GM19239 (cell line): ENCODE measurements at places on chromosomes 5 and 9.

DNA sequence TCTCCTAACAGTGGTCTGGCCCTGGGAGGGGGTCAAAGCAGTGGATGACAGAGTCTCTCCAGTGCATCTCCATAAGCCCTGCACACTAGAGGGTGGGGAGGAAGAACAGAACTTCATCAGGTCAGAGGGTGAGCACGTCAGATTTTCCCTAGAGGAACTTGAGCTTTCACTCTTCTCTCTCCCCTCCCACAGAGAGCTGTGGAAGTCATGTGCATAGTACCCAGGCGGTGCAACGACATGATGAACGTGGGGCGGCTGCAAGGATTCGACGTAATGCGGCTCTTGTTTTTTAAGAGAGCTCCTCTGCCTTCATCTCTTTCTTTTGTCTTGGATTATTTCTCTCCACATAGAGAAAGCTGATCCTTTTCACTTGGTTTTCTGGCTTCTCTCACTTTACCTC is 100.2 kb upstream of the OTULINL start:
- DNase-seq, result no peak

GRCh38 chr9:127492616-127493015 is 41.3 kb downstream of the LRSAM1 start:
- no peak for DNase-seq

- DNase-seq, result no peak
Observed at GRCh38 chr9:37619806-37620205, 27.4 kb upstream of the TOMM5 start.

DNA sequence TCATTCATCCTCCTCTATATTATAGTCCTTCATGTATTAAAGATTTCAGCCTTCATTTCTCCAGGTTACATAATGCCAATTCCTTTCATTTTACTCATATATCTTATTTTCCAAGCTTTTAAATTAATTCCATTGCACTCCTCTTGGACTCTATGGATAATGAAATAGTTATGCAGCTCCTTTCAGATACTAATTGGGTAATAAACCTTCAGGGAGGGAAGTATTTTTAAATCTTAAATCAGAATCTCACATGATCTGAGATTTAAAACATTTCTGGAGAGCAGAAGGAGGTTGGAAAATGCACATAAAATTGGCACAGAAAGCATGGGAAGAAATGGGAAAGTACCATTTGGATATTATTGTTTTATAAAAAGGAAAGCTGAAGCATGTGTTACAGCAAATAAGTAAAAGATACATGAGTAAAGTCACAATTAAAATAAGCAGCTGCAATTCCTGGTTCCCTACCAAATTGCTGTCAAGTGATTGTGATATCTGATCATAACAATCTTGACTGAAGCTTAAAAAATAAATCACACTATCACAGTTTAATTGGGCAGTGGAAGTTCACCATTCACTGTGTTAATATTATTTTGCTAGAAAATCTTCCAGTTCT is 257.9 kb upstream of the NREP start:
- DNase-seq, result no peak

DNA sequence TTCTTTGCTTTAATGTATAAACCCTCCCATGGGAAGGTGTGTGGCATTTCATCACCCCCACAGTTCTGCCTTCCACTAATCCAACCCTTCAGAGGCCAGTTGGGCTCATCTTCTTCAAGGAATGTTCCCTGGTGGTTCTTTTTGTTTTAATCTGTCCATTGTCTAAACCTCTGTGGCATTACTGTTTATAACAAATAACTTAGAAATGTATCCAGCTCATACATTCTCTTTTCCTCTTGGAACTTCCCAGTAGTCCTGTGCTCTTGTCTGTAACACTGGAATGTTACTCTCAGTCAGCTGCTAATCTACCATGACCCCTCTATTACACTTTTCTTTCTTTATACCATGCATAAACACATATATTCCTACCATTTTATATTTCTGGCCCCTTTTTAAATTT is 213.5 kb upstream of the TARS1 start:
- no peak for DNase-seq

DNA sequence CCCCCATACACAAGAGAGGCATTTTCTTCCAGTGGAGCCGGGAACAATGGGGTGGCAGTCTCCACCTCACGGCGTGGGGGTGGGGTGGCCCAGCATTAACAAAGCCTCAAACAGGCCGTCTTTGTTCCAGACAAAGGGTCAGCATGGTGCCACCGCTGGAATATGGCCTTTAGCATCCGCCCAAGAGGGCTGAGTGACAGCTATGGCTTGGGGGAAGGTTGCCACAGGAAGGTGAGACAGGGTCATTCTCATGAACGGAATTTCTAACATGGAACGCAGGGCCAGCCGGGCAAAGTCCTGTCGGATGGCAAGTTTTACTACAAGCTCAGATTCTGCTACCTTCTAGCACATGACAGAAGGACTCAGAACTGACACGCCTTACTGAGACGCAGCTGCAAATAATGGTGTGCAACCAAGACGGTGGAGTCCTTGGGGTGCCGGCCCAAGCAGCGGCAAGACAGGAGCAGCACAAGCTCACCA is 64.0 kb downstream of the OTULIN start:
- no peak for DNase-seq

DNA sequence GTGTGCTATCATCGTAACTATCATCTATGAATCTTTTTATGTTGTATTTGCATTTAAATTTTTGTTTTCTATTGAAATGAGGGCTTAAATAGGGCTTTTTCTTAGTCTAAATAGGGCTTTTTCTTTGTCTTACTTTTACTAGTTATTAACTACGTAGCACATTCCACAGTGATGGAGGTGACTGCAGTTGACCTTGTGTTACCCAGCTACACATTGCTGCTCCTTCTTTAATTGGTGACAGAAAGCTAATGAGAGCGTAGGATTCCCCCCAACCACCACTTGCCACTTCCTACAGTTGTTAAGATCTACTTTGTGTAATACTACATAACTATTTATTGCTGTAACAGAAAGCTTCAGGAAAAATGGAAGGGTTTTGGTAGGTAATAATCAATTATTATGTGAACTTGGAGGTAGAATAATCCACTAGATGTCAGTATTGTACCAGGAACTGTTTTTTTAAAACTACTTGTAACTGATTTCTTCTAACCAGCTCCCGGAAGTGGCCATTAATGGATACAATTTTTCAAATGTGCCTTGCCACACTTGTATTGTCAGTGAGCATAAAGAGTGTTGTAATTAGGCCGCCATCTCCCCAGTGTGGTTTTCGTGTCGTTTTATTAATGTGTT is 18.0 kb downstream of the MTRR start:
- DNase-seq, result no peak

DNA sequence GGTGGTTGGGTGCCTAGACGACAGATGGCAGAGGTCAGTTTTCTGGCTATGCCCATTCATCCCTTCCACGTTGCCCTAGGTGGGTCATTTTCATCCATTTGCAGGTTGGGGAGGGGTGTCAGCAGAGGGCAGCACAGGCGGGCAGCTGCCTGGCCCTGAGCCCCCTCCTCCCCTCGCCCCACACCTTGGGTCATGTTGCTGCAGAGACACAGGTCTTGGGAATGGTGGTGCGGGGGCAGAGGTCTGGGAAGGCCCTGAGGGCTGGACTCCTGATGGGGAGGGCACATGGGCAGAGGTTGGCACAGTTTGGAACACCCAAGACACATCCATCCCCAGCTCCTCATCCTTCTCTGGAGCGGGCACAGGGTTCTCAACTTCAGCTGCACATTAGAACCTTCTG is 103.2 kb upstream of the LMX1B start:
- DNase-seq, result no peak

- no peak for DNase-seq
Observed at GRCh38 chr9:114220061-114220541, 64.8 kb downstream of the COL27A1 start.

GRCh38 chr9:95116002-95116807 is 201.3 kb downstream of the FANCC start:
- DNase-seq, result no peak

DNA sequence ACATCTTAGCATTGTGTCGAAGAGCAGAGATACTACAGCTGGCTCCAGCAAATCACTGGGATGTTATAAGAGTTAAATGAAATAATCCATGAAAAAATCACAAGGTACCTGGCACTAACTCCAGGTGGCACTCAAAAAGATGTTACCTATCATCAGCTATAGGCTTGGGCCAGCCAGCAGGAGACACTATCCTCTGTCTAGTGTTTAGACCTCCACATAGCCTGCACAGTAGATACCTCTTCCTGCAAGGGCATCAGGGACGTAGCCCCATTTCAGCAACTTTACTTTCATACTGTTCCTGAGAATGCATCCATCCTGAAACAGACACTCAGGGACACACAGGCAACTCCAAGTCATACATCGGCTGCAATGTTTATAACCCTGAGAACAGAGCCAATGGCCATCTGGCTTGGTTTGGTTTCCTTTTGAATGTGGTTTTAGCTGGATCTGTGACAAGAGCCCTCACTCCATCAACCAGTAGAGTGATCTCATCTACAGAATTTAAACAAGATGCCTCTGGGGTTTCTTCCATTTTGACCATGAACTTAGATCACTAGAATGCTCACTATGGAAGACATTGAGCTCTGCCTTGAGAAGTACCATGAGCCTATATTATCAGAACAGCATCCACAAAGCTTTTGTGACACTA is 69.9 kb downstream of the TLE1 start:
- no peak for DNase-seq

- DNase-seq, result no peak
Observed at GRCh38 chr5:143938230-143938629, 126.3 kb downstream of the HMHB1 start.

GRCh38 chr9:112648624-112649023 is 69.3 kb downstream of the INIP start:
- DNase-seq, result no peak

DNA sequence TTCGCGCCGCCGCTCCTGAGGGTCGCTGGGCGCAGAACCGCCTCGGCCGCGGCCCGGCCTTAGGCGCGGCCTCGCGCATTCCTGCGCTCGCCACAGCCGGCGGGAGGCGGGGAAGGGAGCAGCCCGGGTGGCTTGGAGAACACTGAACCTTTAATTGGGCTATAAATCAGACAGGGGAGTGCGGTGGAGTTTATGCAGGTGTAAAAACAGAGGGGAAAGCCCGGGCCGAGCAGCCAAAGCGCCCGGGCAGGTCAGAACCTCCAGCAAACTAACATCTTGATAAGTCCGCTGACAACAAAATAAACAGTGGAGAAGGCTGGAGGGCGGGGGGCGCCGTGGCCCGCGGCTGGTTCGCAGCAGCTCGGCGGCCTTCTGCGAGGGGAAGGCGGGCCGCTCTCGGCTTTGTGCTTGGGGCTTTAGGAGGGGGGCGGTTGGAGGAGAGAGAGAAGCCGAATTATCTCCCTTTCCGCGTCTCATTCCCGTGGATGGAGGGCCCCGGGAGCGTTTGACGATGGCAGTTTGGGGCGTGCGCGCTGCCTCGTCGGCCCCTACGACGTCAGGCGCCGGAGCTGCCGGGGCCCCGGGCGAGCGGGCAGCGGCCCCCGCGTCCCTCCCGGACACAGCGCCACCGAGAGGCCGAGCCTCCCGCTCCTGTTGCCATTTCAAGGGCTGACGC is 11.3 kb downstream of the FOXD1 start:
- no peak for DNase-seq

- no peak for DNase-seq
Observed at GRCh38 chr9:78273761-78274160, 23.2 kb upstream of the PSAT1 start.

- DNase-seq, result no peak
Observed at GRCh38 chr9:86669422-86669821, 277.9 kb downstream of the GAS1 start.

DNA sequence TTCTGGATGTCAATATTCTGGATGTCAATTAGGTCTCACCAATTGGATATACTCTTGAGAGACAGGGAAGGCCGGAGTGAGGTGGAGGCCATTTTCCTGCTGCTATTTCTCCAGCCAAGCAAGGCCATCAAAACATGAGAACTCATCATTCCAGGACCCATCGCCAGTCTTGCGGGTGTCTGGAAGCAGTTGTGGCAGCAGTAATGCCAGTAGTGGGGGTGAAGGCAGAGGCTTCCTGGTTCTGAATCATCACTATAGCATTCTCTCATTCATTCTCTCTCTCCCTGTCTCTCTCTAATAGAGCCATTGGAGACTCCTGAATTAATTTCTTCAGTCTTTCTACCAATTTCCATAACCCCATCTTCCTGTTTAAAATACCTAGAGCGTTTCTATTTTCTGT is 71.8 kb downstream of the EGFLAM start:
- DNase-seq, result no peak

- no peak for DNase-seq
Observed at GRCh38 chr5:108171759-108172158, 210.1 kb downstream of the FBXL17 start.

GRCh38 chr9:118059484-118060278 is 355.5 kb downstream of the TLR4 start:
- DNase-seq, result no peak

GRCh38 chr9:110330484-110331105 is 7.1 kb downstream of the TXNDC8 start:
- no peak for DNase-seq

- DNase-seq, result no peak
Observed at GRCh38 chr9:95552814-95553546, 36.2 kb upstream of the PTCH1 start.

- DNase-seq, result no peak
Observed at GRCh38 chr5:121937762-121938161, 24.0 kb upstream of the SRFBP1 start.

GRCh38 chr9:1538301-1538700 is 476.8 kb upstream of the SMARCA2 start:
- no peak for DNase-seq

GRCh38 chr9:78298046-78298765 is 1.3 kb downstream of the PSAT1 start:
- DNase-seq, result no peak

- no peak for DNase-seq
Observed at GRCh38 chr5:54799645-54800044, 185.7 kb downstream of the ESM1 start.

DNA sequence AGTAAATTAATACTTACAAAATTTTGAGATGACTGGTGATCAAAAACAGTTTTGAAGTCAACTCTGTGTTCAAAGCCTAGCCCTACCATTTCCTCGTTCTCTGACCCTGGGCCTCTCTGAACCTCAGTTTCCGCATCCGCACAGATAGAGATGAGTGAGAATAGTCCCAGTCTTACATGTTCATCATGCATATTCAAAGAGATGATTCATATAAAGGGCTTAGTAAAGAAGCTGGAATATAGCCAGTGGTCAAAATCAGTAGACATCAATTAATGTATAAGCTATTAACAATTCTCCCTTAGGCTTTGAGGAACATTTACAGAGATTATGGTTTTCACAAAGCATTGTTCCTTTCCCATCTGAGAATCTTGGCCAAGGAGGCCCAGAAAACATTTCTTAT is 250.6 kb downstream of the SPOCK1 start:
- DNase-seq, result no peak

- no peak for DNase-seq
Observed at GRCh38 chr5:143782588-143783386, 29.2 kb upstream of the HMHB1 start.
